ENCODE measurements at places on chromosomes 16 and 17. TPM values are rescaled to one million over a fixed set of nuclear protein-coding genes. Genes with fewer than 3 reads are reported as not detected.

DNA sequence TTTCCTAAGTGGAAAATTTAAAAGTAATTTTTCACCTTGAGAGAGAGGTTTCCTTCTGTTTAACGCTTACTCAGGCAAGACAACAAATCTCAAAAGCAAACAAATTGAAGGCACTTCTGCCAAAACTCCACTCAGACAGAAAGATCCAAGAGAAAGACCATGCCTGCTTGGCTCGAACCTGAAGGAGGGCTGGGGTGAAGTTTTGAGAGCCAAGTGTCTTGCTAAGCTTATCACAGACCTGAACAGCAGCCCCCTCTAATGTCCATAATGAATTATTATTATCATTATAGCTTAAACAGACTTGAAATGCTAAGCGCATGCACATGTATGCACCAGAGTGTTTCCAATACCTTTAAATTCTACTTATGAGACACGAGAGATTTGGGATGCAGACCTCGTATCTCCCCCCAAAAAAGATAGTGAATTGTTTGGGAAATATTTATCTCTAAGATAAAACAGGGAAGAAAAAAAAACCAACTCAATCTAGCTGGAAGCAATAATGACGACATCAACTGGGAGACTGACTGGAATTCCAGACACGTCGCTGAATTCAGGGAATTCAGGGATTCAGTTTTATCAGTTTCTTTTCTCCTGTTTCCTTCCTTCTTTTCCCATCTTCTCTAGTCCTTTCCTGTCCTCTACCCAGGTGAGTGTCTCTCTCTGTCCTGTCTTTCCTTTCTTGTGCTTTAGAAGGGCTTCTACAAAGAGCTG is 473.2 kb downstream of the RBFOX1 start:
- no peaks in the 10 kb centered on the region for H3K4me1 ChIP-seq
- no peak for DNase-seq
- H3K27me3 ChIP-seq = no peaks in the 10 kb centered on the region
- no peak overlapping the region for H3K4me3 ChIP-seq
- H3K27ac ChIP-seq = no peak overlapping the region

Gene CDH13
- not detected for total RNA-seq

Gene C17orf78
- total RNA-seq = not detected

DNA sequence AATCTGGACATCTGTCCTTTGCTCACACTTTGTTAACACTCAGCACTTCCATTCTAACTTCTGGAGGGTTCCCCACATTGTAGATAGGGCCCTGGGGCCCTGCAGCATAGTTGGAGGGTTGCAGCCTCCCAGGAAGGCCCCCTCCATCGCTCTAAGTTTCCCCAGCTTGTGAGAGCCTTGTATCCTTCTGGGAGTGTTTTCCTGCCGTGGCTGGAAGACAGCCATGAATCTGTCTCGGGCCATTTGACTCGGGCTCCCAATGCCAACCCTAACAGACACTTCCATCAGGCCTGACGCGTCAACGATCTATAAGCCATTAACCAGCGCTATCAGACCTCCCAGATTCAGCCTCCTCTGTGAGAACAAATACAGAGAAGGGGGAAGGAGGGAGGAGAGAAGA is 263.7 kb upstream of the RPL38 start:
- H3K27ac ChIP-seq = no peak overlapping the region
- peaks cover 2% of the 10 kb centered on the region for H3K27me3 ChIP-seq
- no peaks in the 10 kb centered on the region for H3K36me3 ChIP-seq

Gene CDRT15L2
- total RNA-seq = not detected

DNA sequence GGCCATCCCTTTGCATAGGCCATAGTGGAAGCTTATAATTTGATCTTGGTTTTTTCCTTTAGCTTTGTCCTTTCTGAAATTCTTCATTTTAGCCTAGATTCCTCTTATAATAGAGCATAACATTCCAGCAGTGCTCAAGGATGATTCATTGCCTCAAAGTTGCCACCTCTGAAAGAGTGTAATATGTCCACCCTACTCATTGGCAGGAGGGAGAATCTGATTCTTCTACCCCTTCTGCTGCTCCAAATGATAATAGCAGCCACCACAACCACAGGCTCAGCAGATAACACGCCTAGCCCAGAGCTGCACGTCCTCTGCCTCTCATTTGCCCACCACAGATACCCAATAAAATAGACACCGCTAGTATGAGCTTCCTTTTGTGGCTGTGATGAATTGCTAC is 337.4 kb upstream of the HSBP1 start:
- H3K4me3 ChIP-seq = no peak overlapping the region
- no peaks in the 10 kb centered on the region for H3K36me3 ChIP-seq
- H3K27ac ChIP-seq = no peak overlapping the region
- no peaks in the 10 kb centered on the region for H3K4me1 ChIP-seq
- no peaks in the 10 kb centered on the region for H3K27me3 ChIP-seq

All from activated CD4-positive, alpha-beta memory T cell treated with anti-CD3 and anti-CD28 coated beads, Interleukin-2, amount 10 ng/mL, durations not matched to agents 7 days and 5 days (primary cell).